Epithelial cell of proximal tubule (primary cell): ENCODE measurements at places on chromosomes 16 and 17. TPM values are rescaled to one million over a fixed set of nuclear protein-coding genes. Genes with fewer than 3 reads are reported as not detected.

- DNase-seq, result no peak
These were observed 67.4 kb downstream of the MAP2K4 start for GRCh38 chr17:12088035-12088434.

Gene ATP6V0D1
- 97.9 and 120 TPM in 2 replicates for total RNA-seq

DNA sequence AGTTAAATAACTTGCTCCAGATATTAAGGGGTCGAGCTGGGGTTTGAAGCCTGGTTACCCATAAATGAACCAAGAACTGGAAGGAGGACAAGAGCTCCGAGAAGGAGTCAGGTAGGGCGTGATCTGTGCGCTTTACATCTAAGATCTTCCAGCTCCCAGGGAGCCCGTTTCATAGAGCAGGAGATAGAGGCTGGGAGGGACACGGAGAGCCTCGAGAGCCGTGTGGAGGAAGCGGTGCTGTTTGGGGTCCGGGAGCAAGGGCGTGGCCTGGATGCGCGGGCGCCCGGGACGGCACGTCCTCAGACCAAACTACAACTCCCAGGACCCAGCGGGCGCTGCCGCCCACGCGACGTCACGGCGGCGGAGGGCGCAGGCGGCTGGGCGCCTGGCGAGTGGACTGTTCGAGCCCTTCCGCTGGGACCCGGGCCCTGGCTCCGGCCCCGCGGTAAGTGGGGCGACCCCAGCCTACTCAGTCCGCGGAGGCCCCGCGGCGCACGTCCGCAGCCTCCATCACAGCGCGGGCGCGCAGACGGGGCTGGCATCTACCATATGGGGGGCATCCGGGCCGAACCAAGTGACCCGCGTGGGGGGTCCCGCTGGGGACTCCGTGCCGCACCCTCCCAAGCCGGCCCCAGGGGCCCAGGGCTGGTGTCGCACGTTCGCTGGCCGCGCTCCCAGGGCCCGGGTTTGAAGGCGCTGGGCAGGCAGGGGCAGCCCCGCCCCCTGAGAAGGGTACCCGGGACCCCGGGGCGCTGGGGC, at the start of gene BCKDK:
TSS of gene BCKDK (plus strand) at position 352 of the 759 bp plus-strand sequence. CDS start 838 bp downstream, outside the sequence.
- DNase-seq, result no peak

DNA sequence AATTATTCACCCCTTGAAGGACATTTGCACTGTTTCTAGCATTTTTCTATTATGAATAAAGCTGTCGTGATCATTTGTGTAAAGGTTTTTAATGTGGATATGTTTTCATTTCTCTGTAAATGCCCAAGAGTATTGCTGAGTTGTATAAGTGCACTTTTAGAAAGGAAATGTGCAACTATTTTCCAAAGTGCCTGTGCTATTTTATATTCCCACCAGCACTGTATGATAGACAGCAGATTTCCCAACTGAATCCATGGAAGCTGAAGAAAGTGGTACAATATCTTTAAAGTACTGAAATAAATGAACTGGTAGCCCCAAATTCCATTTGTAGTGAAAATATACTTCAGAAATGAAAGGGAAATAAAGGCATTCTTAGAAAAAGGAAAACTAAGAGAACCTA, 238.4 kb downstream of the BCAS3 start:
- DNase-seq, result no peak

- DNase-seq, result no peak
These were observed 12.1 kb downstream of the ATP2A3 start for GRCh38 chr17:3952186-3952585.

Gene KLHL10
- not detected in 2 replicates for total RNA-seq

DNA sequence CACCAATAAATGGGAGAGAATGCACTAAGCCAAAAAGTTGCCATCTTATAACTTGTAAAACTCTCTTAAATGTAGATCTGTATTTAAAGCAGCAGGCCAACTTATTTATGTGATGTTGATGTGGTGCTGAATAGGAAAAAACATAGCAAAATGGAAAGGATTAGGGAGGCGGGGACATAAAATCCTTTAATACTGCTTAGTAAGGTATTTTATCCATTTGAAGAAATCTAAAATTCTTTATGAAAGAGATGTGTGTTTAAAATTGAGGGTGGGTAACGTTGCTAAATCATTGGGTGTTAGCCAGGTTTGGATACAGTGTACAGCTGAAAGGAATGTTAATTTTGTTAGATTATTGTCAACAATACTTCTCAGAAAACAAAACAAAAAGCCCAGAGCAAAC, 14.3 kb downstream of the SNTB2 start:
- no peak for DNase-seq

- no peak for DNase-seq
These were observed 12.2 kb downstream of the BANP start for GRCh38 chr16:87963400-87963799.

Gene RASL10B
- 0.92 and 1.6 TPM in 2 replicates for total RNA-seq

GRCh38 chr16:19415461-19415860, 2.2 kb upstream of the TMC5 start:
- no peak for DNase-seq

- no peak for DNase-seq
These were observed 17.9 kb downstream of the KPNA2 start for GRCh38 chr17:68053231-68054013.

GRCh38 chr17:62478424-62478879, at the start of gene TLK2:
Gene TLK2 (plus strand): TSS chr17:62478825. CDS start chr17:62481126, 2,301 bp downstream.
- no peak for DNase-seq

Gene TMEM235
- total RNA-seq, result not detected in 2 replicates

- DNase-seq, result no peak
These were observed 1.7 kb downstream of the HOXB1 start for GRCh38 chr17:48528936-48529682.

GRCh38 chr17:68197091-68197996, 50.5 kb upstream of the AMZ2 start:
- no peak for DNase-seq

- DNase-seq, result no peak
These were observed 962.1 kb upstream of the EEF2KMT start for GRCh38 chr16:6059671-6060070.

Gene PRSS8
- 27.4 and 53.6 TPM in 2 replicates for total RNA-seq

DNA sequence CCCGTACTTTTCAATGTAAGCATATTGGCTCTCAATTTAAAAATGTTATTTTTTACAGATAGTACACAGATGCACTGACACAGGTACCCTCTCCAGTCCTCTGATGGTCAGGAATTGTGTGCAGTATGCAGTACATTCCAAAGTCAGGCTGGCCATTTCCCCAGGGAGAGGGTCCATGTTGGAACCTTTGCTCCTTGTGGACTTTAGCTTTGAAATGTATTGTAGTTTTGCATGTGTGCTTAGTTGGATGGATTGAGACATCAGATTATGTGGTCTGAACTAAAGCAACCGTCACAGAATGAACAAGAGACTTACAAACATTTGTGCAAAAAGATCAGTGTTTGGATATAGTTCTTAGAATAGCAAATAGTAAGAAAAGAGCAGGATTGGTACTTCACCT, 381.1 kb downstream of the WWOX start:
- DNase-seq, result no peak

Gene ZNF200
- 6.1 and 6.3 TPM in 2 replicates for total RNA-seq

Gene TBC1D10B
- 51.8 and 53.6 TPM in 2 replicates for total RNA-seq

GRCh38 chr17:16353317-16354174, at the start of gene CENPV:
Gene CENPV (minus strand): TSS chr17:16353469. CDS start chr17:16353436, 33 bp downstream.
- DNase-seq, result no peak

Gene PITPNM3
- total RNA-seq, result 0.65 and 1.3 TPM in 2 replicates

Gene KRT25
- total RNA-seq, result 0.17 TPM in 1 of 2 replicates, not detected in the other

Gene CD300H
- total RNA-seq, result not detected in 2 replicates

- DNase-seq, result no peak
These were observed 10.4 kb downstream of the TAF1C start for GRCh38 chr16:84176192-84177053.

Gene SMIM36
- not detected in 2 replicates for total RNA-seq

Gene SLC13A2
- total RNA-seq, result not detected in 2 replicates

Gene HSD17B1
- total RNA-seq, result 0.75 and 0.94 TPM in 2 replicates

- no peak for DNase-seq
These were observed 684.9 kb upstream of the KIF2B start for GRCh38 chr17:53137869-53138268.

Gene CSH1
- not detected in 2 replicates for total RNA-seq

GRCh38 chr17:67503184-67503583, 126.1 kb downstream of the PITPNC1 start:
- no peak for DNase-seq

Gene MYO15A
- total RNA-seq, result 0.07 and 0.17 TPM in 2 replicates
